Germinal center (tissue), 1 donor: ENCODE measurements at places on chromosomes 2 and 18.

GRCh38 chr2:181725476-181725875, 45.2 kb upstream of the NEUROD1 start:
- no peak for DNase-seq

DNA sequence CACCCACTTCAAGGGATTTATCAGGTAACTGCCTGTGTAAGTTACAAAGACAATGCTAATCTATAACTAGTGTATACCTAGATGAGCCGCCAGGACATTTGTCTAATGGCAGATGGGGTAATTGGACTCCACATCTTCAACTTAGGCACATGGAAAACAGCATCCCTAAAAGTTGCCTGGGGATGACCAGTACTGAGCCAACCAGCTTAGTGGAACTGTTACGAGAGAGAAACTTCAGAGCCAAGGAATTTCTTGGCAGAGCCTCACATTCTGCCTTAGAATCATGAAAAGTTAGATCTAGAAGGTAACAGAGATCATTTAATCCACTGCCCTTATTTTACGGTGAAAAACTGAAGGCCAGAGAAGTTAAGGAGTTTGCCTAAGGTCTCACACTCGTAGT, 15.5 kb upstream of the CLASP1 start:
- DNase-seq = no peak

- DNase-seq = no peak
These were observed 2.8 kb downstream of the ETAA1 start for GRCh38 chr2:67399831-67400489.

DNA sequence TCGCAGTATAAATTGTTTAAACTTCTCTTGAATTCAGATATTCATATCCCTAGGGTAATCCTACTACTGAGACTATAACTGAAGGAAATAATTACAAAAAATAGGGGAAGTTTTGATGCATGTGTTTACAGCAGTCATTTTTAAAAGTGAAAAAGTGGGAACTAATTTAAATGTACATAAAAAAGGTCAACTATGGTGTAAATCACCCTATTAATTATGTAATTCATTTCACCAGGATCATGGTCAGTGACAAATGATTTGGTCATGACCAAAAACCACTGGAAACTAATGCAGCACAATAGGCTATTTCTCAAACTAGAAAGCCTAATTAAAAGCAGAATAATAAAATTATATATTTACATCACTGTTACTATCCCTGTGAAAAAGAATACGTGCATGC, 5.0 kb upstream of the CNGA3 start:
- DNase-seq = no peak

DNA sequence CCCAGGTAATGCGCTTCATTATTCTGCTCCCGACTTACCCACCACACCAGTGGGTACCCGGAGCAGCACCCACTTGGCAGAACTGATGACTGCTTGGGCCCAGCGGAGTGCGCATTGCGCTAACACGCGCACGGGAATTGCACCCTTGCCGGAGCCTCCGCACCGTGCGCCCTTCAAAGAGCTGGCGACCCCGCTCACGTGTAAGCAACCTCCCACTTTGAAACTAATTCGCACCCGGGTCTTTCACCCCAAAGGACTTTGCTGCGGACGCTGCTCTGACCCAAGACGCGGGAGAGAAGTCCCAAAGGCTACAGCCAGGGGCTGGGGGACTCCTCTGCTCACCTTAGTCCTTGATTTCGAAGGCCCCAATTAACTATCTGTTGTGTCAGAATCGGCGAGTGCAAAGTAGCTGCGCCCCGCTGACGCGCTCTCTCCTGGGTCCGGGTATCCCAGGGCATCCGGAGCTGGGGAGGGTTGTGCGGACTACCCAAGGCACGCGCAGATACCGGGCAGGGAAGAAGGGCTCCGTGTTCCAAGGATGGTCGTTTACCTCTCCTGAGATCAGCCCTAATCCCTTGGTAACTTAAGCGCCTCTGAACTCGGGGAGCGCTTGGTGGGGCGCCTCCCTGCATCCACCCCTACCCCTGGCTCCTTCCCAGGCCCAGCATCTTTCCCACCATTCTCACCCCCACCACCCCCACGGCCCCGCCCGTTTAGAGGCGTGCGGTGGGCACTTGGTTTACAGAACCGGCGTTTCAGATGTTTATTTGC, 13.1 kb upstream of the SATB2 start:
- no peak for DNase-seq

DNA sequence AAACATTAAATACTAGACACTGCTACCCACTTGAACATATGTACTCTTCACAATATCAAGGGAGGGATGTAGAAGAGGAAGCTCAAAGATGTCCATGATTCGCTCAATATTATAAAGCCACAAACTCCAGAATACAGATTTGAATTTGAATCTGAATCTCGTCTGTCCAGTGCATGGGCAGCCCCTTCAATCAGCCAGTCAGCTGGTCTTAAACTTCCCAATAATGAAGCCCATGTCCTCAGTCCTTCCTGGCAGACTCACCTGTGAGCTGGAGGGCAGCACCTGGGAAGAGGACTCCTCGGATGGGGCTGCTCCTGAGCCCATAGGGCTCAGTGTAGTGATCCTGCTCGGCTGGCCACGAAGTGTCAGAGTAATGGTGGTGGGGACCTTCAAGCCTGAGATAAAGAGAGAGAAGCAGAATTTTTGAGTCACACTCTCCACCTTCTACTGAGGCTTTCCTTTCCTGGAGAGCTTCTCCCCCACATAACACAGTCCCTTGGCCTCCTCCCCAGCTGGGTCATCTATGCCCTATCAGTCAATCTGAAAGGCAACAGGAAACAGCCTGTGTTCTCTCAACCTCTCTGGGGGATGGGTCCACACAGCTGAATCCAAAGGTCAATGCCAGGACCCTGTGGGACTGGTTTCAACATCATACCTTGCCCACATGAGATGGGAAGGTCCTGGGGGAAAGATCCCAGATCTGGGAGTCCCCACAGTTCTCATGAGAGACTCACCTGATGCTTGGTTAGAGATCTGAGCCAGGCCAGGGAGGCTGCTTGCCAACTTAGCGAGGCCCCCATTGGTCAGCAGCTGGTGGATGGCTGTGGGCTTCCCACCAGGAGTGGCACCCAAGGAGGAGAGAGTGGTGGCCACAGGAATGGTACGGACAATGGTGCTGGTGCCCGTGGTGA, 36.5 kb downstream of the KANSL3 start:
- DNase-seq = no peak

DNA sequence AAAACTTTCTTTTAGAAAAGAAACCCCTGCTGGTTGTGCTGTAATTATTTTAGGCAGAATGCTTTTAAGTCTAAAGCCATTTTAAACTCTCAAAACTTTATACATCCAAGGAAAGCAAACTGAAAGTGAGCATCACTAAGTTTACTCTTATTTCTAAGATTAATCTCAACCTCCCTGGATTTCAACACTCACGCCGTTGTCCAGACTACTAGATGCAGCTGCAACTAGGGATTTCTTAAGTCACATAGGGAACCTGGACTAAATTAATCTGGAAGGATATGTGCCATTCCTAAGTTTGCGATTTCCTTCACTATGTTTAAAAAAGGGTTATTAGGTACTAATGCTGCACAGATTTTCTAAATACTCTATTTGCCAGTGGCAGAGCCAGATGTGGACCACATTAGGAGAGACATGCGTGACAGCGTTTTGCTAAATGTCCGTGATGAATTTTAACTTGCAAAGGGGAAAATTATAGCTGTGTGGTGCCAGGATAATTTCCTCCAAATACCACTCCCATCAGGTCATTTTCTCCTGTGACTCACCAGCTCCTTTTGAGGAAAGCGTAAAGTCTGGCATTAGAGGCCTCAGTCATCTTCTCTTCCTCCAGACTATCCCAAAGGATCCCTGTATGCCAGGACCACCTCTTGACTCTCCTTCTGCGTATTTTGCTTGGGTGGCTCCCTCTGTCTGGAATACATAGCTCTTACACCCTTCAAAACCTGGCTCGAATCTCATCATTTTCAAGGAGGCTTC, 143.7 kb downstream of the ATL2 start:
- DNase-seq = no peak

DNA sequence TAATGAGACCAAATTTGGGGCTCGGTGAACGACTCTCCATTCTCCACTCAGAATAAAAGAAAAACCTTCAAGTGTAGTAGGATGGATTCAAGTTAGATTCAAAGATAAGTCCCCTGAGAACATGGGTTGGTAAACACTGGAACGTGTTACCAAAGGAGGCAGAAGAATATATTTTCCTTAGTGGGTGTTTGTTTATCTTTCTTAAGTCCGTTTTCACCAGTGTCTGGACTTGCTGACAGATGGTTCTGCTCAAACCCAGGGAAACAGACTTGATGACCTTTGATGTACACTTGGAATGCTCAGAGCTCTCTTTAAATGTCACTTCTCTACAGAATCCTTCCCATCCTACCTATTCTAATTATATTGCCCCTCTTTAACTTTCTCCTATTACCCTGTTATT, 310.3 kb upstream of the ZNF521 start:
- no peak for DNase-seq

DNA sequence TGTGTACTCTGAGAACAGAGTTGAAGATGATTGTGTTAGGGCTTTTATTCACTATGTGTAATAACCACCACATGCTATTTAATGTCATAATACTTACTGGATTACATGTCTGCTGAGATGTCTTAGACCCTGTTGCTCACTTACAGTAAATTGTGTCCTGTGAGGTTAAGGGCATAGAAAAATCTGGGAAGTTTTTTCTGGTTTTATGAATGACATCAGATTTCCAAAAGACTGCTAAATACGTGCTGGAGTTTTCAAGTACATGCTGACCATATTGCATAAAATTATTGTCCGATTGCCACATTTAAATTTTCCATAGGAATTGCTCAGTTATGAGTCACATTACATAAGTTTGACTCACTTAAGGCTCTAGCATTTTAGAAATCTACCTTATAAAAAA, 96.7 kb upstream of the COL5A2 start:
- DNase-seq = no peak

GRCh38 chr2:46216213-46216612, 81.0 kb upstream of the EPAS1 start:
- no peak for DNase-seq

- DNase-seq = peak; percentile 70
These were observed 13.9 kb upstream of the SMCHD1 start for GRCh38 chr18:2641638-2642037.

GRCh38 chr2:69385443-69386151, 1.4 kb downstream of the GFPT1 start:
- DNase-seq = no peak

GRCh38 chr18:32289483-32290075, 99.7 kb downstream of the MEP1B start:
- DNase-seq = peak; percentile 30

GRCh38 chr2:43905871-43906270, 67.1 kb downstream of the ABCG8 start:
- DNase-seq = no peak

DNA sequence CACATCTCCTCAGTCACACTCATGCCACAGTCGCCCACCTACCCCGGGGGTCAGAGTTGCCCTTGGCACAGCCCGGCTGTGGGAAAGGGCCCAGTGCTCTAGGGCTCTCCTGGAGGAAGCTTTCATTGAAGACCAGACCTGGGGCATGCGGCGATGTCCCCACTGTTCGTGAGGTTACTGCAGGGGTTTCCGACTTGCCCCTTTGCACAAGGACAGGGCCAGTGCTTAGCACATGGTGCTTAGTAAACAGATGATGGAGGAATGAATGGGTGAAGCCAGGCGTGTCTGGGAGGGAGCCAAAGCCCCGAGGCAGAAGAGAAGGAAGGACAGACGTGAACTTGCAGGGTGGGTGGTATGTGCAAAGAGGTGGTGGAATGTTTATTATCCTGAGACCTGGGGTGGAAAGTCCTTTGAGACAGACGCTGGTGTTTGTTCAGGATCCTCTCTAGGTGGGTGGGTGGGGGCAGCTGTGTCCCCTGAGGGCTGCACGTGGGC, 205.9 kb upstream of the ARL4C start:
- DNase-seq = no peak

DNA sequence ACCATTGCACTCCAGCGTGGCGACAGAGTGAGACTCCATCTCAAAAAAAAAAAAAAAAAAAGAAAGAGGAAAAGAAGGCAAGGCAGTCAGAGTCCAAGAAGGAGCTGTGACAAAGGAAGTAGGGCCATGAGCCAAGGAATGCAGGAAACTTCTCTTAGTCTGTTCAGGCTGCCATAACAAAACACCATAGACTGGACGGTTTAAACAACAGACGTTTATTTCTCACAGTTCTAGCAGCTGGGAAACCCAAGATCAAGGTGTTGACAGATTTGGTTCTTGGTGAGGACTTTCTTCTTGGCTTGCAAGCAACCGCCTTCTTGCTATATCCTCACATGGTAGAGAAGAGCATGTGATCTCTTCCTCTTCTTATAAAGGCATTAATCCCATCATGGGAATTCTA, 13.1 kb upstream of the SUMO1 start:
- no peak for DNase-seq

DNA sequence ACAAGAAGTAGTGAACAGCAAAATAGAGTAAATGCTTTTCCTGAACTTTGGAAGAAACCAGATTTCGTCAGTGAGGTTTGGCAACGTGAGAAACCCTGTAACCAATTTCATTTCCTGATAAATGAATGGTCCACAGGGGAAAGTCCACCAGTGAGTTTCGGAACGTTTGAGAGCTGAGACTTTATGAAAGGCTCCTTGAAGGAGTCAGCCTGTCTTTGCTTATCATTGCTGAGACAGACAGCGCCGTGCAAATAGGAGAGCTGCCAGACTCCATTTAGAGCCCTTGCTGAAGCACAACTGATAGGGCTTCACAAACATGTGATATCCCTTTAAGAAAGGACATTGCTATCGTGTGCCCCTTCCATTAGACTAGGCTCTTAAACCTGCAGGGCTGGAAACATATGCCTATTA, 121.8 kb upstream of the SMAD7 start:
- DNase-seq = no peak
